SHP77 (cell line): ENCODE measurements at places on chromosomes 5 and 9.

DNA sequence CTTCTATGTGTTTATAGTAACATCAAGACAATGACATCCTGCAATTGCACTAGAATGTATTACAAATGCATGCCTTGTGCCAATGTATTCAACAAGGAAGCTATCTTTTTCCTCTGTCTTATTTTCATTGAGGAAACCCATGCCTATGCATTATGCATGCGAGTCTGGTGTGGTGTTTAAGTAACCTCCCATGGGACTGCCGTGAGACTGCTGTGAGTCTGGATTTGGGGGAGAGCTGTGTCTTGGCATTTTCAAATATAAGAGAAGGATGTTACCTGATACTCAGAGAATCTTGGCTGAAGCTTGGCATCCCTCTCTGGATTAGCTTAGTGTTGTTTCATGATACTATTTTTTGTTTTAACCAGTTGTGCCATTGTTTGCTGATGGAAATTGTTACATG lies 98.3 kb downstream of the F2RL2 start:
- DNase-seq, result no peak

- DNase-seq, result no peak
These were observed 89.4 kb downstream of the SNX18 start for GRCh38 chr5:54607006-54607405.

GRCh38 chr9:561427-561826 lies 280.1 kb upstream of the DMRT1 start:
- DNase-seq, result no peak

DNA sequence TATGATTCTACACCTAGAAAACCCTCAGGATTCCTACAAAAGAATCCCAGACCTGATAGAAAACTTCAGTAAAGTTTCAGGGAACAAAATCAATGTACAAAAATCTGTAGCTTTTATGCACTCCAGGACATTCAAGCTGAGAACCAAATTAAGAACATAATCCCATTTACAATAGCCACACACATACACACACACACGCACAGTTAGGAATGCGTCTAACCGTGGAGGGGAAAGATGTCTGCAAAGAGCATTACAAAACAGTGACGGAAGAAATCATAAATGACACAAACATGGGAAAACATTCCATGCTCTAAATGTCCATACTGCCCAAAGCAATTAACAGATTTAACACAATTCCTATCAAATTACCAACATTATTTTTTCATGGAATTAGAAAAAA lies 51.4 kb upstream of the CAST start:
- DNase-seq, result no peak

GRCh38 chr5:111530298-111530740 lies 18.0 kb upstream of the STARD4 start:
- DNase-seq, result peak; percentile 14
